ENCODE measurements at places on chromosomes 2 and 18.

- DNase-seq, result no peak
Observed at GRCh38 chr2:196963043-196963442, 36.5 kb upstream of the PGAP1 start.

DNA sequence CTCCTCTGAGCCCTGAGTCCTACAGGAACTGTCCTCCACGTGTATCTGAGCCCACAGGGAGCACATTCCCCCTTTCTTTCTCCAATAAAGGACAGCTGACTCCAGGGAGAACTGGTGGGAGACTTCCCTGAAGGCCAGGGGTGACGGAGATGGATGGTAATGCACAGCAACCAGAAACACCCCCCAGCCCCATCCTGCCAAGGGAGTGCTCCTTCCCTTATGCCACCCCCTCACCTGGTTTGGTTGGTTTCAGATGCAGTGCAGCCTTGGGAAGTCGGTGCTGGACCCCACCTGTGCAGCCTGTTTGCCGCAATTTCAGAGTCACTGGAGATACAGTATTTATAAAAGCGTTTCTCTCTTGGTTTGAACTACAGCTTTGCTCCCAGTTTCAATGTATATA is 24.0 kb downstream of the GPR55 start:
- DNase-seq, result no peak

- DNase-seq, result no peak
Observed at GRCh38 chr18:63617915-63618234, 26.2 kb downstream of the SERPINB4 start.

DNA sequence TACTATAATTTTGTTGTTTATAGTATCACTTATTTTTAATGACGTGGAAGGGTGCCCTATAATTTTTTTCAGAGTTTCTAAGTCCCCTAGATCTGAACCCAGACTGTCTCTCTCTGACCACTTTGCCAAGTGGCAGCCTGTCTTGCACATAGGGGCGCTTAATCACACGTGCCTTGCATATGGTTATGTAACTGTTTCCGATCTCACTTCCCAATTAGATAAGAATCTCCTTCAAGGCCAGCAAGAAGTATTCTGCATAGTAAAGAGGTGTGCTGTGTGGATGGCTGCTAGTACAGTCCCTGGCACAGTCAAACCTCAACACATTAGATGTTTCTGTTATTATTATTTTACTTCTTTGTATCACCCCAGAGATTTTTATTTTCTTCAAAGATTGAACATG is 197.8 kb upstream of the SIX2 start:
- peak; percentile 8 for DNase-seq

DNA sequence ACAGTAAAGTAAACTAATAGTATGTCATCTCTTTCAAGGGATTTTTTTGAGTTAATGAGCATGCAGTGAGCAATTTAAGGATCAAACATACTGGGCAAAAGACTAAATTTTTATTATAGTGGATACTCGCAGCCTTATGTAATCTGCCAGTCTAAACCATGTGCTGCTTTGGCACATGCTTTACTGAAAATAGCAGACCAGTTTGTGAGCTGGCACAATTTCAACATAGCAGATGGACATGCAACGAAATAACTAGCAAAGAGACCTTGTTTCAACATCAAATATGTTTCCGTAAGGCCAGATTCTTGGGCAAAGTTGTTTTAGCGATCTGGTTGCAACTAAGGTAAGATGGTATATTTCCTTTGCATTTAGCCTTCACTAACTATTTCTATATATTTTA is 807.3 kb downstream of the NR4A2 start:
- no peak for DNase-seq

GRCh38 chr18:10128921-10129501 is 215.2 kb downstream of the VAPA start:
- no peak for DNase-seq

Data from H1 (cell line).